ENCODE measurements at places on chromosomes 13 and 19.

DNA sequence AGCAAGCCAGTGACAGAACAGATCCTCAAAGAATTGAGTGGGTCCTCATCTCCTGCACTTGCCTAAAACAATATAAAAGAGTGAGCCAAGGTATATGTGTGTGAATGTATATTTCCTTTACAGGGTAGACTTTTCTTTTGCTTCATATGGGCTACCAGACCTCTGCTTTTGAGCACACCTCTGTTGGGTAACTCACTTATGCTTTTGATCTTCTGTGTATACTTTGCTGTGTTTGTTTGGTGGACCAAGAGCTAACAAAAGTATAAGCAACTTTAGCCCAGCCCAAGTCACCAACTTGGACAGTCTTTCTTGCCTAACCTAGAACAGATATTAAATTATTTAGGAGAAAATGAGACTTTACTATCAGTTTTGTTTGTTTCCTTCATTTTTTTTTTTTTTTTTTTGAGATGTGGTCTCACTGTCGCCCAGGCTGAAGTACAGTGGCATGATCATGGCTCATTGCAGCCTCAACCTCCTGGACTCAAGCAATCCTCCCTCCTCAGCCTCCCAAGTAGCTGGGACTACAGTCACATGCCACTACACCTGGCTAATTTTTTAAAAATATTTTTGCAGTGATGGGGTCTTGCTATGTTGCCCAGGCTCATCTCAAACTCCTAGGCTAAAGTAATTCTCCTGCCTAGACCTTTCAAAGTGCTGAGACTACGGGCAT is 513.1 kb downstream of the DCT start:
- no peak for DNase-seq

DNA sequence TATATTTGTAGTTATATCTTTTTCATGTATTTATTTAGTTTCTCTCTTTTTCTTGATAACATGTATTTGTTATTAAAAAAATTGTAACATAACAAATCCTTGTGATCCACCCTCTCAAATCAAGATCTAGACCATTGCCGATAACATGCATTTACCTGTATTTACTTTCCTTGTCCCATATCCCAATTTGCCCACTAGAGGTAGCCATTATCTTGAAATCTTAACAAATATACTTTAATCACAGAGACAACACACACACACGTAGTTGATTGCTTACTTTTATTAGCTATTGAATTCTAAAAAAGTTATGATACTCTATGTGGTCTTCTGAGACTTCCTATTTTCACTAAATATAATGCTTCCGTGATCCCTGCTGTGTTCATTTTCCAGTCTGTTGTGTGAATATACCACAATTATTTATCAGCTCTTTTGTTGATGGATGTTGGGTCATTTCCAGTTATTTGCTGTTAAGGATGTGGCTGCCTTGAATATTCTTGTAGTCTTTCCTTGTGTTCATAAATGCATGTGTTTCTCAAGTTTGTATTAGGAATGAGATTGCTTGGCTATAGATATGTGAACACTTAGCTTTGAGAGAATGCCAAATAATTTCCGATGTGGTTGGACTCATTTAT is 31.3 kb upstream of the ZMYM2 start:
- no peak for DNase-seq

- no peak for DNase-seq
These were observed 688 bp downstream of the ZNF225 start for GRCh38 chr19:44113784-44114390.

GRCh38 chr13:39461685-39462266 is 141.2 kb downstream of the LHFPL6 start:
- DNase-seq: no peak

- DNase-seq: no peak
These were observed 12.0 kb downstream of the NDUFA11 start for GRCh38 chr19:5891572-5891937.

GRCh38 chr19:355134-355533 is 10.5 kb upstream of the MIER2 start:
- no peak for DNase-seq

DNA sequence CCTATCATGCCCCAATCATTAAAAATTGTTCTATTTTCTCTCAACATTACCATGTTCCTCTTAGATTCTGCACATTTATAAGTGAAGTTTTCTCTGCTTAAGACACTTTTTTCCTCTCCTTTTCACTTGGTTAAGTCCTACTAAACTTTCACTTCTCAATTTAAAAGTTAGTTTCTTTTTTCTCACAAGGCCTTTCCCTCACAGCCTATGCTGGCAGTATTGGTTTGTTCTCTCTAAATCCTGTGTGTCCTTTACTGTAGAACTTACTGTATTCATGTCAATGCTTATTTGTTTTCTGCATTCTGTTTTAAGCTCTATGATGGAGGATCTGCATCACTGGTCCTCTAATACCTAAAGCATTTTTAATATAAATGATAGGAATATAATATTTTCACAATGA is 2816.6 kb downstream of the PCDH9 start:
- no peak for DNase-seq

DNA sequence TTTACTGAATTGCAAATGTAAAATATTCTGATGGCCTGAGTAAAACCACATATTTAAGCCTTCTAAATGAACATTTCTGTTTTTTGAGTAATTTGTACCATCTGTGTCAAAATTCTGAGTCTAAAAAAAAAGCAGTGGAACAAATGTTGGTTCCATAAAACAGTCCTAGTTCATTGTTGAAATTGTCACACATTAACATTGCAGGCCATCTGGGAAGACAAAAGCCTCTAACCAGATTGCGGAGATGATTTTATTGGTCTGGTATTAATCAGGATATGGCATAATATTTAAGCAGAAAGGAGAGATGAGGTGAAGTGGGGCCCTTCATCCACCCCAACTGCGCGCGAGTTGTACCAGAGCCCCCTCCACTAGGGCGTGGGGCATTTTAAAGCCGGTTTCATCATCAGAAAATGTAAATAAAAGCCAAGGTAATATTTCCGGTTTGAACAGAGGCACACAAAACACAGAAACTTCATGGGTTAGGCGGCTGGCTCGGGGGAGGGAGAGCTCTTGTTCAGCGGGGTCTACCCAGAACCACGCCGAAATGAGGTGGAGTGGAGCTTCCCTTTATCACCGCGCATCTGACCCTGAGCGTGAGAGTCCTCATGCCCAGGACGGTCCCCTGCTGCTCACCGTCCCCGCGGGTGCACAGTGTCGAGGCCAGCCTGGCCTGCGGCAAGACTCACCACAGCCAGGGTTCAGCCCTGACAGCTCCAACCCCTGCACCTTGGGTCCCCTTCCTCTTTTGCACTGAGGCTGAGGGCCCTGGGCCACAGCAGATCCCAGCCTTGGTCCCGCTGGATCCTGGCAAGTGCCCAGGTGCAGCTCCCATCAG is 169.2 kb downstream of the URI1 start:
- no peak for DNase-seq
